Neural crest cell (in vitro differentiated cells): ENCODE measurements at places on chromosomes 7 and 10. TPM values are rescaled to one million over a fixed set of nuclear protein-coding genes. Genes with fewer than 3 reads are reported as not detected.

GRCh38 chr7:158066085-158066484 is 521.5 kb downstream of the PTPRN2 start:
- DNase-seq, result no peak
- peaks cover 6% of the 10 kb centered on the region for H3K36me3 ChIP-seq
- no peak overlapping the region for H3K4me3 ChIP-seq
- peak overlapping the region; percentile 3 for H3K27ac ChIP-seq
- H3K4me1 ChIP-seq, result peaks cover 18% of the 10 kb centered on the region

Gene STEAP1B
- 9.5 and 10.8 TPM in 2 replicates for total RNA-seq

GRCh38 chr10:89217057-89217990 is 10.2 kb upstream of the CH25H start:
- peaks cover 2% of the 10 kb centered on the region for H3K27me3 ChIP-seq
- H3K27ac ChIP-seq, result no peak overlapping the region
- DNase-seq, result peak; percentile 61
- H3K4me1 ChIP-seq, result peaks cover 10% of the 10 kb centered on the region
- no peak overlapping the region for H3K4me3 ChIP-seq

- no peak for DNase-seq
- no peaks in the 10 kb centered on the region for H3K4me1 ChIP-seq
- no peak overlapping the region for H3K4me3 ChIP-seq
- H3K27me3 ChIP-seq, result peaks cover 22% of the 10 kb centered on the region
- peaks cover 3% of the 10 kb centered on the region for H3K36me3 ChIP-seq
- no peak overlapping the region for H3K27ac ChIP-seq
These were observed 9.9 kb upstream of the NT5C3A start for GRCh38 chr7:33072471-33072870.

- no peak for DNase-seq
- H3K4me3 ChIP-seq, result no peak overlapping the region
- peaks cover 3% of the 10 kb centered on the region for H3K4me1 ChIP-seq
- no peak overlapping the region for H3K27ac ChIP-seq
- no peaks in the 10 kb centered on the region for H3K27me3 ChIP-seq
These were observed 28.1 kb downstream of the CSGALNACT2 start for GRCh38 chr10:43166207-43166879.

DNA sequence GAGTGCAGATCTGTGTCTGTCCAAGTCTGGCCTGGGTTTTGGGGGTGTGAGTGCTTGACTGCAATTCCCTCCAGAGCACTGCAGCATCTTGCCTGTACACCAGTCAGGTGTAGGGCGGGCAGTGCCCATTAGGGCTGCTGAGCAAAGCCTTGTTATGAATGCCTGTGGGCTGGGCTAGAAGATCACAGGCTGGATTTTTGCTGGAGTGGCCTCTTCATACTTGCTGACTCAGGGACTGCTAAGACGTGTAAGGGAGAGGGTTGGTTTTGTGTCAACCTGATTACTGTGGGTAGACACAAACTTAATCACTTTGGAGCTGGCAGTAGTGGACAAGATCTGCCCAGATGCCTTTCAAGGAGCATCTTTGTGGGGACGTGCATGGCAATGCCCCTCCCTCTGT is 29.6 kb downstream of the DMBT1 start:
- no peak overlapping the region for H3K27ac ChIP-seq
- H3K27me3 ChIP-seq, result no peaks in the 10 kb centered on the region
- no peak overlapping the region for H3K4me3 ChIP-seq
- no peaks in the 10 kb centered on the region for H3K4me1 ChIP-seq
- DNase-seq, result no peak
- no peaks in the 10 kb centered on the region for H3K36me3 ChIP-seq

Gene UPK3B
- total RNA-seq, result 0.77 TPM in 1 of 2 replicates, not detected in the other

GRCh38 chr10:48554246-48554645 is 50.6 kb downstream of the ARHGAP22 start:
- H3K27ac ChIP-seq, result no peak overlapping the region
- no peaks in the 10 kb centered on the region for H3K27me3 ChIP-seq
- no peak for DNase-seq
- no peaks in the 10 kb centered on the region for H3K36me3 ChIP-seq

GRCh38 chr10:6382081-6382480 is 179.3 kb downstream of the PFKFB3 start:
- DNase-seq, result no peak
- H3K27me3 ChIP-seq, result no peaks in the 10 kb centered on the region
- H3K4me1 ChIP-seq, result no peaks in the 10 kb centered on the region
- H3K4me3 ChIP-seq, result no peak overlapping the region

Gene SPDYE9
- not detected in 2 replicates for total RNA-seq

DNA sequence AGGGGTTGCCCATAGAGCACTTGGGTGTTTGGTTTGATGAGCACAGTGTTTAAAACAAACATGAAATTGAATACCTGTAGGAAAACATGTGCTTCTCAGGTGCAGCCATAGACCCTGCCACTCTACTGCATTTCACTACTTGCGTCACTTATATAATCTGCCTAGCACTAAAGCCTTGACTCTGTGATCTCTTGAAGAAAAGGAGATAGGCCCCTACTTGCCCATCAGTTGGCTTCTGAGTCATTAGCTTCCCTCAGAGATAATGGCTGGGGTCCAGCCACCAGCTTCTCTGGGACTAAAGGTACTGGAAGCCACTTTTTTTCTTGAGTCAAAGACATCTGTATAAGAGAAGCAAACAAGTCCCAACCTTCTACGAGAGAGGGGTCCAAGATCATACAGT is 45.9 kb upstream of the BTRC start:
- peaks cover 28% of the 10 kb centered on the region for H3K4me1 ChIP-seq
- H3K4me3 ChIP-seq, result no peak overlapping the region
- H3K27me3 ChIP-seq, result peaks cover 45% of the 10 kb centered on the region
- no peak overlapping the region for H3K27ac ChIP-seq

GRCh38 chr7:80900583-80901576 is 18.0 kb downstream of the SEMA3C start:
- H3K4me3 ChIP-seq, result no peak overlapping the region
- no peaks in the 10 kb centered on the region for H3K36me3 ChIP-seq
- no peaks in the 10 kb centered on the region for H3K27me3 ChIP-seq
- no peak for DNase-seq
- H3K4me1 ChIP-seq, result peaks cover 8% of the 10 kb centered on the region

DNA sequence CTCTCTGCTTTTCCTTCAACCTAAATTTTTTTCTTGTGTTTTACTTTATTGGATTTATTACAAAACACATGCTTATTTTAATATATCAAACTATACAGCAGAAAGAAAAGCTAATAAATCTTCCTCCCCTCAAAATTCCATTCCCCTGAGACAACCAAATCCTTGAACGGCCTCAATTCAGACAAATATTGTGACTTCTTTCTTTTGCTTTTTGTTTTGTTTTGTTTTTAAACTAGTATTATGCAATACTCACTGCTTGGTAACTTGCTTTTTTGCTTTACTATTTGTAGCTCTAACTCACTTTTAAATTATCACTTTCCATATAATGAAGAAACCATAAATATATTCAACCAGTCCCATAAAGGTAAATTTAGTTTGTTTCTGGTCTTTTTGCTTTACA is 59.4 kb upstream of the CDK1 start:
- no peak overlapping the region for H3K27ac ChIP-seq
- DNase-seq, result no peak
- H3K4me3 ChIP-seq, result no peak overlapping the region
- no peaks in the 10 kb centered on the region for H3K36me3 ChIP-seq
- H3K27me3 ChIP-seq, result no peaks in the 10 kb centered on the region

Gene EPO
- 0.23 and 0.30 TPM in 2 replicates for total RNA-seq

DNA sequence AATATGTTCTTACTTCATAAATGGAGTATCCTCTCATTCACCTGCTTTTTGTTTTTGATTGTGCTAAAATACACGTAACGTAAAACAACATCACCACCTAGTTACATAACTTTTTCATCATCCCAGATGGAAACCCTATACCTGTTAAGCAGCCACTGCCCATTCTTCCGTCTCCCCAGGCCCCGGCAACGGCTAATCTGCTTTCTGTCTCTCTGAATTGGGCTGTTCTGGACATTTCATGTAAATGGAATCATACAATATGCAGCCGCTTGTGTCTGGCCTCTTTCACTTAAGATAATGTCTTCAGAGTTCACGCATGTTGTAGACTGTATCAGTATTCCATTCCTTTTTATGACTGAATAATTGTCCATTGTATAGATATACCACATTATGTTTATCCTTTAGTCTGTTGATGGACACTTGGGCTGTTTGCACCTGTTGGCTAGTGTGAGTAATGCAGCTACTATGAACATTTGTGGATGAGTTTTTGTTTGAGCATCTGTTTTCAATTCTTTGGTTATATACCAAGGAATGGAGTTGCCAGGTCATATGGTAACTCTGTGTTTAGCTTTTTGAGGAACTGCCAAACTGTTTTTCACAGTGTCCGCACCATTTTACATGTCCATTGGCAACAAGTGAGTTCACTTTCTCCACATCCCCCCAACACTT is 14.1 kb upstream of the SUN1 start:
- no peaks in the 10 kb centered on the region for H3K36me3 ChIP-seq
- H3K27me3 ChIP-seq, result peaks cover 21% of the 10 kb centered on the region
- H3K4me1 ChIP-seq, result peaks cover 52% of the 10 kb centered on the region
